SJSA1 (cell line): ENCODE measurements at places on chromosomes 7 and 10.

GRCh38 chr10:13669901-13670300 is 83.1 kb downstream of the PRPF18 start:
- DNase-seq = no peak

- no peak for DNase-seq
These were observed 92.6 kb upstream of the RAB11FIP2 start for GRCh38 chr10:118139321-118139720.

DNA sequence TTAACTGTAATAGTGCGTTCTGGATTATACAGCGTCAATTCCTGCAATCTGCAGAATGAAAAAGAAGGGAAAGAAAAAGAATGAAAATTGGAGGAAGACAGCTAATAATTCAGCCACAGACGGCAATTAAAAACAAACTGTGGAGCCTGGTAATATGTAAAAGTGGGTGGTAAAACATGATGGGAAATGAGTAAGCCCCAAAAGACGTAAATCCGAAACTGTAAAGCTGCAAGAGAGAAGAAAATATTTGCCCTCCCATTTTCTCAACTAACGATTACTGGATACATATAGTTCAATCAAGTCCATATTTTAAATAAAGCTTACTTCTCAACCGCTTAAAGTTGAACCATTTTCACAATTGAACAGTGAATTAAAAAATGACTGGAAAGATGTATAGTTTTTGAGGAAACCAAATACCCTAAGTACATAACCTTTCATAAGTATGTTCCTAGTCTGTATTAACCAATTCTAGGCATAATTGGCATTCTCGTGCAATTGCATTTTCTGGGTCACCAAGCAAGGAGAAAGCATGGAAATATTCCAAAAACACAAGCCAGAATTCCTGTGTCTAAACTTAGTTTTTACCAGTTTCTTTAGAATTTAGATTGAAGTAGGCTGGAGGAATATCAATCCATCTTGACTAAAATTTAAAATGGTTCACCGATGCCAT is 44.8 kb downstream of the MALSU1 start:
- no peak for DNase-seq

DNA sequence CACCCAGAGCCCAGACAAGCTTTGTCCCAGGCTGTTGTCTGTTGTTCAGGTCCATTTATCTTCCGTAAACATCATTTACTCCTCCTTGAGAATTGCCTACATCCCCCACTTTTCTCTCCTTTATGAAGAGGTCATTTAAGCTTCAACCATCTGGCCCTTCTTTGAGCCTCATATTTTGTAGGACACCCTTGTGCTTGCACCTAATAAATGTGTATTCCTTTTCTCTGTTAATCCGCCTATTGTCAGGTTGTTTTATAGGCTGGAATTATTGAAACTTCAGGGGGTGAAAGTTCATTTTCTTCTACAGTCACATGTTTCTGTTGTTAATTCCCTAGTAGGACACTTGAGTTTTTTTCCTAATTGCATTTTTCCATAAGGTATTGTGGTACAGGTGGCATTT is 19.6 kb upstream of the CTTNBP2 start:
- DNase-seq = no peak

- no peak for DNase-seq
These were observed 10.1 kb upstream of the EGR2 start for GRCh38 chr10:62826273-62826672.

DNA sequence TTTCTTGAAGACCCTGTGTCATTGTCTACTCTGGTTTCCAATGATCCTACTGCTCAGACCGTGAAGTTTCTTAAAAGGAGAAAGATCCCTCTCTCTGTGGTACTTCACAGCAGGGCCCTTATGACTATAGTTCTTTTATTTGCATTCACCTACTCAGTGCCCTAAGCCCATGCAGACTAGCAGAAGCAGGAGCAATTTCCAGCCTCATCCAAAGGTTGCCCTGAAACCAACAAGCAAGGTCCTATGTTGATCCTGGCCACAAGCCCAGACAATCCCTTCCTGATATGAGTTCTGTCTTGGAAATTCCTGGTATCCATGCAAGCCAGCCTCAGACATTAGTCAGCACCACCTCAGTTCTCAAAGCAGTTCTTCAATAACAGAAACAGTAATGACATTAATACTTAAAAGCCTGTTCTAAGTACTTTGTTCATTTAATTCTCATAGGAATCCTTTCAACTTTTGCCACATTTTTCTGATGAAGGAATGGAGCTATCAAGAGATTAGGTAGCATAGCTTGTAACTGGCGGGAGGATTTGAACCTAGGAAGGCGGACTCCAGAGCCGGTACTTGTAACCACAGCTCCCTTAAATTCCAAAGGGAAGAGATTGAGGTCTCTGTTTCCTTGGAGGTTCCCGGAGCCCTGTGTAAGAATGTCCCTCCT is 58.1 kb upstream of the ST8SIA6 start:
- DNase-seq = peak; percentile 92

- DNase-seq = no peak
These were observed 231.3 kb upstream of the NPY start for GRCh38 chr7:24052572-24053260.

GRCh38 chr7:28054531-28055160 is 125.9 kb downstream of the JAZF1 start:
- no peak for DNase-seq

DNA sequence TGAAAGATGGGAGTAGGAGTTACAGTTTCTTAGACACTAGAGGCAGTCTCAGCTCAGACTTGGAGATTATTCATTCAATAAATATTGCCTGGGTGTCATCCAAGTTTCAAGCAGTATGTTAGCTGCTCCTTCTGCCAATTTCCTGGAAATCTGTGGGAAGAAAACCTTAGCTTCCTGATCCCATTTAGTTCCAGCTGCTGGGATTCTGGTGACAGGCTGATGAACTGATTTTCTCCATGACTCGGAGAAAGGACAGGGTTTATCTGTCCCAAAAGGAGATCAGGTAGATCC is 95.8 kb downstream of the CLEC2L start:
- no peak for DNase-seq
